Hindlimb muscle (tissue), 1 donor: ENCODE measurements at places on chromosomes 4 and X.

DNA sequence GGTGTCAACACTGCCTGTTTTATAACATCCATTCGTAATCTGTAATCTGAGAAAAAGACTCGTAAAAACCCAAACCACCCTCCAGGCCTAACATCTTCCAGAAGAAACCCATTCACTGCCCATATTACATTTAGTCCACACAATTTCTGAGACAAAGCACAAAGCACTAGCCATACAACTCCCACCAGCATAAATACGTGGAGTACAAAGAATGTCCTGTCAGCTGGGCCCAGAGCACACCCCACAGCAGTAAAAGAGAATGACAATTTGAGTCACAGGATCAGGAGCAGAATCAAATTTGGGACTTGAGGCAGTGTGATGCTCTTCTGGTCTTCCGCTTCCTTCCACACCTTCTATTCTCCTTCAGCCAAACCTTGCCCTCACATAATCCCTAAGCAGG lies 6.8 kb downstream of the MECP2 start:
- no peak for DNase-seq

DNA sequence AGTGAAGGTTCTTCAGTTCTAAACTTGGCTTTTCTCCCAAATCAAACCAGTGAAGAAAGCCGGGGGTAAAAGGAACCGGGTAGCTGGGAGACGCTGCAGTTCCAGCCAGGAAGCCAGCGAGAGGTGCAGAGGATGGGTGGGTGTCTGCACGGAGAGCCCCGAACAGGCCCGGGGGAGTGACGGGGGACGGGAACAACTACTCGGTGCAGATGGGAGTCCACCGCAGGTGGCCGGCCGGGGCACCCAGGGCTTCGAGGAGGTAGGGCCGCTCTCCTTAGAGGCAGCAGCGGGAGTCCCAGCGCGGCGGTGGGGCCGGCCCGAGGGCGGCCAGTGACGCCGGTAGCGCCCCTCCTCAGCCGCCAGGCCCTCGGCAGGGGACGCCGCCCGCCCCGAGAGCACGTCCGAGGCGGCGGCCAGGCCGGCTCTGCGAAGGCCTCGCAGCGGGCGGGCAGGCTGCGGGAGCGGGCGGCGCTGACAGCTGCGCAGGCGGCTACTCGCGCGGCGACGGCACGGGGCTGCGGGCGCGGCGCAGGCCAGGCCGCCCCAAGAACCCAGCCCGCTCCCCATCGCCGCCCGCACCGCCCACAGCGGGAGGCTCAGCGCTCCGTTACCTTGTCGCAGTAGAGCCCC lies 449 bp downstream of the FBXL5 start:
- peak; percentile 55 for DNase-seq

DNA sequence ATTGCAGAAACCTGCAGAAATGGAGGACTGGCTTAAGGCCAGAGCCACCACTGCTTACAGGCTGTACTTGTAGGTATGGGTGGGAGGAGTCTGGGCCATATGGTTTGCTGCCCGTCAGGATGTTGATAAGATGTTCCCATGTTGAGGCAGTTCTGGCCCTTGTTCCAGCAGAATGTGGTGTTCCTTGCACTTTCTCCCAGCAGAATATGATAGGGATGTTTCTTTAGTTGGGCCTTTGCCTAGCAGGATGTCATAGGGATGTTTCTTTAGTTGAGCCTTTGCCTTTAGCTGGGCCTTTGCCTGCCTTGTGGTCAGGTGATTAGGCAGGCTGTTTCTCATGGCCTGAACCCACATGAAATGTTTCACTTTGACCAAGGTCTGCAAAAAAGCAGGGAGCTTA lies 139.1 kb upstream of the PAQR3 start:
- DNase-seq, result no peak

DNA sequence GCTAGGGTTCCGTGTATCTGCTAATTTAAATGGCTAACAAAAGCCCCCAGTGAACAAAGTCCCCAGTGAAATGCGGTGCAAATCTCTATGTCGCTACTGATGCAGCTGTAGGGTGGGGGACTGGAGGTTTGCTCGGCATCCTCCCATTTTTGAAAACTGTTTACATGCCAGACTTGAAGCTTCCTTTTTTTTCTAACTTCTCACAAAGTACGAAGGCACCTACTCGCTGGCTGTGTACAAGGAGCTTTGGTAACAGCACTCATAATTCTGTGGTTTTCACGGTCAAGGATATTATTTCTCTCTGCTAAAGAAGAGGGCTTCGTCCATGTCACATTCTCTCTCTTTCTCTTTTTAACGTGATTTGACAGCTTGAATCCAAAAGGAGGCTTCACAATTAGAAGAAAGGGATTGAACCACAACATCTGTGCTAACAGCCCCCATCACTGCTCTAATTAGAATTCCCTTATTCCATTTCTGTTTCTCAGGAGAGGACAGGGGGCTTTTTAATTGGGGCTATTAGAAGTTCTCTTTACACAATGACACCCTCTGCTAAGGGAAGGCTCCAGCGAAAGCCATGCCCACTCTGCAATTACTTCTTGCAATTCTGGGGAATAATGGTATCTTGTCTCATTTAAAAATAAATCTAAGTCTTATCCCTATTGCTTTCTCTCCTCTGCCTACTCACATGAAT lies 46.7 kb downstream of the TMEM156 start:
- no peak for DNase-seq

- no peak for DNase-seq
Measured at GRCh38 chr4:1693131-1693896, 9.2 kb upstream of the FAM53A start.

- no peak for DNase-seq
Measured at GRCh38 chr4:67465032-67465762, 80.1 kb downstream of the CENPC start.

- DNase-seq, result no peak
Measured at GRCh38 chr4:163588532-163588931, 94.0 kb downstream of the TMA16 start.

GRCh38 chr4:2722033-2722432 lies 34.1 kb downstream of the TNIP2 start:
- DNase-seq, result no peak

GRCh38 chrX:130296743-130297142 lies 28.0 kb upstream of the ZNF280C start:
- DNase-seq, result no peak

DNA sequence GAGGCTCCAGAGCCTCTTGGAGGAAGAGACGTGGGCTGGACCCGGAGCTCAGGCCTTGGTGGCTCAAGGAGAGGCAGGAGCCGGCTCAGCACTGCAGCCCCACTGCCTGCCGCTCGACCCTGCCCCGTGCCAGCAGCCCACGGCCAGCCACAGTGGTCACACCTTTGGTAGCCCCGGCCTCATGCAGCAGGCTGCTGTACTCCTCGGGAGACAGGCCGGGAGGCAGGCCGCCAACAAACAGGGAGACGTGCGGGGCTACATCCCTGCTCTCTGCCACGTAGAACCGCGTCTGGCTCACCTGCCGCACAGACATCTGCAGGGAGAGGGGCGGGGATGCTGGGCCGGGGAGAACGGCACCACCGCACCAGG lies 7.6 kb downstream of the DGKQ start:
- DNase-seq, result no peak

GRCh38 chrX:147900349-147900748 lies 11.4 kb upstream of the FMR1 start:
- DNase-seq, result no peak

GRCh38 chr4:147560625-147561024 lies 56.6 kb upstream of the TMEM184C start:
- no peak for DNase-seq

GRCh38 chrX:13028871-13029636 lies 15.4 kb downstream of the FAM9C start:
- peak; percentile 55 for DNase-seq

DNA sequence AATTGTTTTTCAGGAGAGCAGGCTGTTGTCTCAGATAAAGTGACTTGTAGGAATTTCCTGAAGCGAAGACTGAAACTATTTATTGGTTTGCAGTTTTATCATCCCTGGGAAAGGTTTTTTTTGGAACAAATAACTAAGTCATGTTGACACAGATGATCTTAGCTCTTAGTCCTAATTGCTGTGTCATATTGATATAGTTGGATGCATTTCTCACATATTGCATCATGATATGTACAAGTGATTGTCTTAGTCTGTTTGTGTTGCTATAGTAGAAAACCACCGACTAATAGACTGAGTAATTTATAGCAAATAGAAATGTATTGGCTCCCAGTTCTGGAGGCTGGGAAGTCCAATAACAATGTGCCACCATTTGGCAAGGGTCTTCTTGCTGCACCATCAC lies 397.5 kb upstream of the PPP1R2C start:
- DNase-seq, result no peak

DNA sequence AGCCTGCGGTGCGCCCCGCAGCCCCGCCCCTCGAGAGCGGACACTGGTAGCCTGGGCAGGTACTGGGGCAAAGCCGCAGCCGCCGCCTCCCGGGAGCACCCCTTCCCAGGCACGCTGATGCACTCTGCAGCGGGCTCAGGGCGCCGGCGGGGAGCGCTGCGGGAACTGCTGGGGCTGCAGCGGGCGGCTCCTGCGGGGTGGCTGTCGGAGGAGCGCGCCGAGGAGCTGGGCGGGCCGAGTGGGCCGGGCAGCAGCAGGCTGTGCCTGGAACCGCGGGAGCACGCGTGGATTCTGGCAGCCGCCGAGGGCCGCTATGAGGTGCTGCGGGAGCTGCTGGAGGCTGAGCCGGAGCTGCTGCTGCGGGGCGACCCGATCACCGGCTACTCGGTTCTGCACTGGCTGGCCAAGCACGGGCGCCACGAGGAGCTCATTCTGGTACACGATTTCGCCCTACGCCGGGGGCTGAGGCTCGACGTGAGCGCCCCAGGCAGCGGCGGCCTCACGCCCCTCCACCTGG lies 401 bp downstream of the SOWAHD start:
- DNase-seq, result peak; percentile 6

GRCh38 chrX:149652232-149652981 lies 20.8 kb upstream of the TMEM185A start:
- DNase-seq, result no peak

- no peak for DNase-seq
Measured at GRCh38 chr4:152039023-152039481, 278.2 kb upstream of the GATB start.

- no peak for DNase-seq
Measured at GRCh38 chrX:79477691-79478090, 110.6 kb upstream of the ITM2A start.

- DNase-seq, result no peak
Measured at GRCh38 chr4:73839071-73839470, 2.6 kb downstream of the CXCL6 start.

DNA sequence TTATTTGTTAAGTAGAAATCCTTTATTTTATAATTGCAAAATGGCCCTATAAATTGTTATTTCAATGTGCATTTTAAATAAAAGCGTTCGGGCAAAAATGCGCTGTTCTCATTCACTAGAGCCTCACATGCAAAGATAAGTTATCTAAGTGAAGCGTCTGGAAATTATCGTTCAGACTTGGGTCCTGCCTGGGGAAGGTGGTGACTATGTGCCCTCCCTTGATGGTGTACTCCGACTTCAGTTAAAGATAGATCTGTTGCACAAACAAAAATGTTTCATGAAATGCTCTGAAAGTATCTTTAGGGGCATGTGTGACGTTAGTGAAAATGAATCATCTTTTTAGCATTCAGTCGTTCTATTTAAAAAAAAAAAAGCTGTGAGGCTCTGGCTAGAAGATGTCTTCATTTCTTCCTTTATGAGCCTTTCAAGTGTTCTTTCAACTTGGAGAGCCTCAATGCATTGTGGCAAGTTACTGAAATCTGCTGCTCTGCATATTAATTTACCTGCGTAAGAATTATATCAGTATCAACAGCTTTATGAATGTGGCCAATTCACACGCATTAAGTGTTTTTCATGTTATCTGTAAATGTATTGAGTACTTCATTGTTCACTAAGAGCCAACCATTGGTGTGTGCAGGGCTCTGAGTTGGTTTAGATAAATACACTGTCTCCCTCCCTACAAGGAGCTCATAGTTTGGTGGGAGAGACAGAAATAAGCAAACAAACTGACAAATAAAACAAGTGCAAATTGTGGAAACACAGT lies 83.0 kb downstream of the AFF1 start:
- DNase-seq, result no peak

DNA sequence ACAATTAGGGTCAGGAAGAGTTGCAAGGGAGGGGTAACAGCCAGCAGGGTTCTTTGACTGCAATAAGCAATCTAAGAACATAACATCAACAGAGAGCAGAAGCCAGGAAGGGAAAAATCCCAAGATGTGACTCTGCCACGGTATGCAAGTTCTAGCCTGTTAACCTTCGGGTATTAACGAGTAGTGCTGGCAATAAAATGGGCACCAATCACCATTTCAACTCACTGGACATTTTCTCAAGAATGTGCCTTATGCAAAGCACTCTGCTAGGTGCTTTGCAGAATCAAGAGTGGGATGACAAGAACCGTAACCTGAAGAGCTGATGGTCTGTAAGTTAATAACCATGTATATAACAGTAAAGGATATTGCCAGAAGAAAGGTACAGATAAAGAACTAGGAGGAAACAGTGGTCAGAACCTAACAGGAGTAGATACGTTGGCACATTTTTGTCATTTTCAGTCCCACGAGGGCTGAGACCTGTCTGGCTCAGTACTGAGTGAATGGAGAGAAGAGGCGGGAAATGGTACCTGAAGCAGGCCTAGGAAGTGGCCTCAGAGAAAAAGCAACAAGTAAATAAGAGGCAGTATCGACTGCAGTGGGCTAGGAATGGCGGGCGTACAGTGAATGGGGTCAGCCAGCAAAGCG lies 2.7 kb downstream of the ELOVL6 start:
- no peak for DNase-seq

- DNase-seq, result no peak
Measured at GRCh38 chr4:6727081-6727942, 11.3 kb downstream of the BLOC1S4 start.

GRCh38 chrX:122119361-122119760 lies 1064.7 kb upstream of the GRIA3 start:
- DNase-seq, result no peak

DNA sequence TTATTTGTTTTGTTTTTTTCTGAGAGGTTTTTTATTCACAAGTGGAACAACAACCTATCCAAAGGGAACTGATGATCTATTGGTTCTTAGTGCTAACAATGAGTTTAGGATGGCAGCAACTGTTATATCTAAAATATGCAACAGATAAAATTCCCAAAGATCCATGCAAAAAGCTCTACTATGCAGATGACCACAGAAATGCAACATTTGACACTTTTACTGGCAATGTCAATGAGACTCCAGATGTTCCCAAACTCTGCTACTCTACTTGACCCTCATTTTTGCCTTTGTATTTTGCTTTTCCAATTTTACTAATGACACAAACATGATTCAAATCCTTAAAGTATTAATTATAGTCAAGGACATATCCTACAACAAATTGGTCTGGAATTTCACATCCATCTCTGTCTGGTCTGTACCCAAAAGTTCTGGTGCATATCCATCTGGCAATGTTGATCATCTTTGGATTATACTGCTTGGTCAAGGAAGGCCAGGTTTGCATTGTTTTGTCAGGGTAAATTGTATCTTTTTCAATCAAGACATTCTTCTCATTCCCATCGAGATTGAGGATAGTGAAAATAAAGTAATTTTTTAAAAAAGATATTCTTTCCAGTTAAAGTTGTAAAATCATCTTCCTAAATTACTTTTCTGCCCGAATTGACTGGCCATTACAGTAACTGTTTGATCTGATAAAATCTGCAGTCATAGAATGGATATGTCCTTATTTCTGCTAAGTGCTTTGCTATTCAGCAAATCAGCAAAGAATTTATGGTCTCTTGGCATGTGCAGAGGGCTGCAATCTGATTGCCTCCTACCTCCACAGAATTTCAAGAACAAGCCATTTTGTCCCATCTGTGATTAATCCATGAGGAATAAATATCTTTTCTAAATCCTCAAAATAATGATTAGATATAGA lies 73.6 kb downstream of the FGFBP1 start:
- DNase-seq, result no peak
